ENCODE measurements at places on chromosomes 7 and 10.

DNA sequence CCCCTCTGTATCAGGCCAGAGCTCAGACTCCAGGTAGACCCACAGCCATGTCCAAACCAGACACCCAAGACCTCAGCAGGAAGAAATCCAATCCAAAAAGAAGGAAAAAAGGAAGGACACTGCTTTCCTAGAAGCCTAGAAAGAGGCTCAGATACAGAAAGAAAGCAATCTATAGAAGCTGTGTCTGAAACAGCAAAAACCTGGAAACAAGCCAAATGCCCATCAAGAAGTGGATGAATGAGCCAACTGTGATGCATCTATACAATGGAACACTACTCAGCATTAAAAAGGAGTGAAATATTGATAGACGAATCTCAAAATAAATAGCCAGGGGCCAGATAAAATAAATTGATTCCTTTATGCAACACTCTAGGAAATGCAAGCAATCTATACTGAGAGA lies 31.6 kb downstream of the GRB10 start:
- no peak for DNase-seq

GRCh38 chr7:77580762-77581350 lies 43.8 kb downstream of the PTPN12 start:
- DNase-seq: no peak

GRCh38 chr7:73308074-73308664 lies 457 bp downstream of the NSUN5 start:
- no peak for DNase-seq

DNA sequence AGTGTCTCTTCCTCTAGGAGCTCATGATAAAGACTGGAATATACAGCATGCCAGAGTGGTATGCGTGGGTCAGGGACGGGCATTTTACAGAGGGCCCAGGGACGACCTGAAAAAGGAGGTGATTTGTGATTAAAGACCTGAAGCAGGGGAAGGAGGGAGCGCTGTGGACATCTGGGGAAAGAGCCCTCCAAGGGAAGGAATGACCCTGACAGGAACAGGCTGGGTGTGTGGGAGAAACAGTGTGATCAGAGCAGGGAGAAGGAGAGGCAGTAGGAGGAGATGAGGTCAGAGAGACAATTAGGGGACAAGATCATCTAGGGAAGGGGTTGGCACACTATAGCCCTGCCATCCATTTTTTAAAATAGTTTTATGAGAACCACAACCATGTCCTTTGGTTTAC lies 3.4 kb upstream of the RASSF4 start:
- no peak for DNase-seq

- peak; percentile 13 for DNase-seq
These were observed 97.2 kb upstream of the LYZL1 start for GRCh38 chr10:29191674-29192073.

Measured in Kasumi-1 (cell line).